Cerebellar nuclear complex (tissue), 1 donor: ENCODE measurements at places on chromosomes 2 and 18.

DNA sequence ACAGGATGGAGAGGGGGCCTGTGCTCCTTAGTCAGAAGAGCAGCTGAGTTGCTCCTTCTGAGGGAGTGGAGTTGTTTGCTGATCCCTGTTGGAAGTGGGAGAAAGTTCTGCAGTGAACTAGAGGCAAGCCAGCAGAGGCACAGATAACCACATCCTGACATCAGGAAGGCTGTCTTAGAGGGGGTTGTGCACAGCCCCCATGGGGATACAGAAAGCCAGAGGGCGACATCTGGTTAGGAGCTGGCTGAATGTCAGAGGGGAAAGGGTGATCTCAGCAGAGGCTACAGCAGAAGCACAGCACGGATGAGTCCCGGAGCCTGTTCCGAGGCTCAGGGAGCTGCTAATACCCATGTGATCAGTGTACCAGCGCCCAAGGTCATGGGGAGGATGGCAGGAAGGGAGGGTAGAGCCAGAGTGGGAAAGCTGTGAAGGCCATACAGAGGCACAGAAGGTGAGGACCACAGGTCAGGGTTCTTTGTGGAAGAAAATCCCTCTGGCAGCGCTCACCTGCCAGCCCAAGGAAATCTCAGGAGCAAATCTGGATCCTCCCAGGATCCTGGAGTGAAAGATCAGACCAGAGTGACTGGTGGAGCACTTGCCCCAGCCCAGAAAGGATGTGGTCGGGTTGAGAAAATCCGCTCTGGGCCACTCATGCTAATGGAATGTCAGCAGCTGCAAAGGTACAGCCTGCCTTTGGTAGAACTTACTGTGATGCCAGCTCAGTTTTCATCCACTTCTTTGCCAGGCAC lies 111.8 kb downstream of the STPG4 start:
- DNase-seq: no peak

GRCh38 chr2:170493426-170494097 lies 221.6 kb upstream of the SP5 start:
- DNase-seq: no peak

GRCh38 chr2:151518802-151519201 lies 109.1 kb downstream of the RIF1 start:
- DNase-seq: no peak

- DNase-seq: no peak
Observed at GRCh38 chr2:184735611-184736010, 137.3 kb downstream of the ZNF804A start.

DNA sequence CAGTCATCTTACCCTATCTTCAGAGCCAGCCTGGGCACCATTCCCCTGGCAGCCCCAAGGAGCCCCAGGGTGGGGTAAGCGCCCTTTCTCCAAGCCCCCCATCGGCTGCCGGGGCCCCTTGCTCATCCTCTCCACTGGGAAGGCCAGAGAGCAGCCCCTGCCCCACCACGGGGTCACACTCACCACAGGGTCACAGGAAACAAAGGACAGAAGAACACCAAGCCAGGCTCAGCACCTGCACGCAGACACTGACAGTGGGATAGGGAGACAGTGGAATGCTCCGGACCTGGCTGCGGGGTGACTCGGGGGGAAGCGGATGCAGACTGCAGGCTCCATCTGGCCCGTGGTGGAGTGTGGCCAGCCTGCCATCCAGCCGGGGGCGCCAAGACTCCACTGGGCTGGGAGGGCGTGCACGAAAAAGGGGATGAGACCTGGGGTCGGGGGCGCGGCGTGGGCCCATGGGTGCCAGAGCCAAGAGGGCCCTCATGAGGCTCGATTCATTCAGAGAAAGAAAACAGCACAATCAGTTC lies 21.1 kb downstream of the HDAC4 start:
- DNase-seq: no peak

DNA sequence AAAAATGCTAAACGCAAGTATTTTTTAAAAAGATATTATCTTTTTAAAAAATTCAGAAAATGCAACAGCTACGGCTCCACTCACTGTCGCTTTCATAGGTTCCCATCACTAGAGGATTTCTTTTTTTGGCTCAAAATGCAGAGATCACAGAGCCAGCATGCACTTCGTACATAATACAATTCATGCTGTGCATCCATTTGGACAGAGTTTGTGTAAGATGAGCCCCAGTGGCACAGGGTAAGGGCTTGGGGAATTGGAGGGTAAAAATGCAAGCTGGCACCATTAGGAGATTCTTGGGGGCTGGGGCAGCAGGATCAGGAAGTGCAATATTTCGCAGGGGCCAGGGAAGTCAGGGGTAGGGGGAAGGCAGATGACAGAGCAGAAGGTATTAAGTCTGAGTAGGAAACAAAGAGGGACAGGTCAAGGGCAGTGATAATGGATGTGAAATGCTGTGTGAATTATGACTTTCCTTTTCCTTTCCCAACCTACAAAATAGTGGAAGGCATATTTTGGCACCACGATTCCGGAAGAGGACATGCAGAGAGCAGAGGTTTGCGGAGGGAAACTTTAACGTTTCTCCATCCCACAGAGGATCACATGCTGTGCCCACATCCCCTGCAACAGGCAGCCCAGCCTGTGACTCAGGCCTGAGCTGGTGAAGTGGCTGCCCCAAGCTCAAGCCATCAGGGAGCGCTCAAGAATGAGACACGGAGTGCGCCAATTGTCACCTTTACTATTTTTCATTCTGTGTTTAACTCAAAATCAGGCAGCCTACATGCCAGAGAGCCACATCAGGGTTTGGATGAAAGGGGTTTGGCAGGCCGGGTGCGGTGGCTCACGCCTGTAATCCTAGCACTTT lies 4.7 kb downstream of the CAPG start:
- DNase-seq: no peak

DNA sequence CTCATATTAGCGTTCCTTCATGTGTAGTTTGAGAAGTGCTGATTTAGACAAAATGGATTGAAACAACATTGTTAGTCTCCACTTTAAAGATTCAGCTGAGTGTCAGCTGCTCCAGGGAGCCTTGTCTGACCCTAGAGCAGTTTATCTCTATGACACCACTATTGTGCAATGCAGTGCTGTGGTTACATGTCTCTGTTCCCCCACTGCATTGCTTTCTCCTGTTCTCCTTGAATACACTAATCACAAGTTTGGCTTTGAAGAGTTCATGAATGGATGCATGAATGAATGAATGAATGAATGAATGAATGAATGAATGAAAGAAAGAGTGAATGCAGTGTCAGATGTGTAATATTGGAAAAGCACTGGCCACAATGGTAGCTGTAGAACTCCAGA lies 38.3 kb downstream of the GCG start:
- no peak for DNase-seq

GRCh38 chr2:63710732-63711131 lies 122.0 kb downstream of the MDH1 start:
- DNase-seq: no peak

- DNase-seq: no peak
Observed at GRCh38 chr2:118102433-118103082, 14.3 kb downstream of the INSIG2 start.

DNA sequence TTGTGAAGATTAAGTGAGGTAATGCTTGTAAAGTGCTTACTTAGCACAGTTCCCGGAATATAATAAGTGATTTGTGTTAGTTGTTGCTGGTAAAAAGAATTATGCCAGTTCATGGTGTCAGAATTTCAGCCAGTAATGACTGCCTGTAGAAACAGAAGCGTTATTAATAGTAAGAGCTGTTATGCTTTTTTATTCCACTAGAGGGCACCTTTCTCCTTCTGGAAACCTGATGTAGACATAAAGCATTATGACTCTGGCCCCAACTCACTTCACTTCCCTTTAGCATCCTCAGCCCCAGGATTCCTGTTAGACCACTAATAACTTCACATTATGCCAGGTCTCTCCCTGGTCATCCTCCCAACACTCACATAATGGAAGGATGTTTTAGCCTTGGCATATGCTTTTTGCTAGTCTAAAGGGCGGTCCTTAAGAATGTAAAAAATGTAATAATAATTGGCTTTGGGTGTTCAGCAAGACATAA lies 34.9 kb downstream of the C18orf54 start:
- DNase-seq: no peak

- no peak for DNase-seq
Observed at GRCh38 chr2:130963849-130964793, 127.4 kb downstream of the ARHGEF4 start.

- DNase-seq: no peak
Observed at GRCh38 chr2:150470435-150470834, 17.0 kb downstream of the RND3 start.

DNA sequence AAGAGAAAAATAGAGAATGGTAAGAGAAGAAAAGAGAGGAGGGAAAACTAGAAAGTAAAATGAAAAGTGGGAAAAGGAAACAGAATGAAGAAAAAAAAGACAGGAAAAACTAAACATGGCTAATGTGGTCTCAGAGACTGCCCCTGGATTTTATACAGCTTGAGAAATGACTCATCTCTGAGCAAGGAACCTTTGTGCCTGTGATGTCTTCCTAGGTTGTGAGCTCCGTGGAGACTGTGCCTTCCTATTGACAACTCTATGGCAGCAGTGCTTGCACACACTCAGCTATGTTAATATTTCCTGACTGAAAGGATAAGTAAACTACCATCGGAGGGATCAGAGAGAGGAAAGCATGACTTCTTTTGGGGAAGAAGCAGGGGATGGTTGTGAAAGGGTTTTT lies 203.8 kb downstream of the RDH14 start:
- DNase-seq: no peak

DNA sequence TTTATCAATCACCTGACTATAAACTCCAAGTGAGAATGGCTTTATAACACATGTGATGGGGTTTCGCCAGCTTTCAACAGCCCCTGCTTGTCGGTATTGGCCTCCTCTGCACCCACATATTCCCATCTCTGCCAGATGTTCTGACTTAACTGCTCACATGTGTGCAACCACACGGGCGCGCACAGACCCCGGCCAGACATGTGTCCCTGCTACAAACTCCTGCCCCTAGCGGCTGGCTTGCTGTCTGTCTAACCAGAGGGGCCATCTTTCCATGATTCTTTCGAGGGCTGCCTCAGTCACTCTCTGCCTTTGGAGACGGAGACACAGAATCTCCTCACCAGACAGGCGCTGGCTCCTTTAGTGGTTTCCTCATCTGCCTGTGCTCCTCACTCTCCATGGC lies 15.3 kb downstream of the STON1 start:
- no peak for DNase-seq

DNA sequence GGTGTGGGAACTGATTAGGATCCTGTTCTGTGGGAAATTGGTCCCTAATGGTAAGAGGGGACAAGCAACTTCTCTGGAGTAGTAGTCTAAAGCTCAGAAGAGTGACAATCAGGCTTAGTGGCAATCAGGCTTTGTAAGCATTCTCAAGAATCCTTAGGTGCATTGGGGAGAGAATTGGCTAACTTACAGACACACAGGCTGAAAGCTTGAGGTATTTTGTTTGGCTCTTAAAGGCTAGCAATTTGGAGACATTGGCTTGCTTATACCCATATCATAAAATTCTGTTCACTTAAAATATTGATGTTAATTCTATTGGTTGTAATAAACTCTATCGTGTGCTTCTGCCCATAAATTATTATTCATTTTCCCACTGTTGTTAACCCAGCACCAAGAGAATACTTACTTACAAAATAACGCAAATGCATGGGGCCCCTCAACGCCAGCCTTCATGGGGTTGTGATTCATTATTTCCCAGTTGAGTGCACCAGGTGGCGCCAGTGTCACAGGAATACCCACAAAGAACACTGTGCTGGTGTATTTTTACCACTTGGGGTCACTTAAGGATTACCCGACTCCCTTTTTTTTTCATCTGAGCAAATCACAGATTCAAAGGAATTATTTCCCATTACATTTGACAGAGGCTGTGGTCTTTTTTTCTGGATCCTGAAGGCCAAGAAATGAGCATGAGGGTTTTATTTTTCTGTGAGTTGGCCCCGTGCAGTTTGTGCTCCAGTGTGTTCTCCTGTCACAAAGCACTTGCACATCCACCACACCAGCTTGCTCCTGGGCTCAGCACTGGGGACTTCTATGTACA lies 45.5 kb downstream of the DDX1 start:
- DNase-seq: peak; percentile 35

DNA sequence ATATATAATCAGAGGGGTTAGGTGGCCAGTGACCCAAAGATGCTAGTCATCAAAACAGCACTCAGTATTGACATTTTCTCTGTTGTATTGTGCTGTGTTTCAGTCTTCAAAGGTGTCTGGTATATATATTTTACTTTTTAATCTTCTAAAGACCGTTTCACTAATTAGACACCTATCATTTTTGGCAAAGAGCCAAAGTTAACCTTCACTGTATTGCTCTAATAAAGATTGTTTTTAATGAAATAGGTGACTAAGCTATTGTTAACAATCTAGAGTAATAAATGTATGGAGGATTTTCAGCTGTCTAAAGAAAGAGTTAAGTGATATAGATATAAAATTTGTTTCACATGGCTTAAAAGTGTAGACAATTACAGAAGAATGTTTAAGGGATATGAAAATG lies 264.0 kb downstream of the CNTNAP5 start:
- no peak for DNase-seq

DNA sequence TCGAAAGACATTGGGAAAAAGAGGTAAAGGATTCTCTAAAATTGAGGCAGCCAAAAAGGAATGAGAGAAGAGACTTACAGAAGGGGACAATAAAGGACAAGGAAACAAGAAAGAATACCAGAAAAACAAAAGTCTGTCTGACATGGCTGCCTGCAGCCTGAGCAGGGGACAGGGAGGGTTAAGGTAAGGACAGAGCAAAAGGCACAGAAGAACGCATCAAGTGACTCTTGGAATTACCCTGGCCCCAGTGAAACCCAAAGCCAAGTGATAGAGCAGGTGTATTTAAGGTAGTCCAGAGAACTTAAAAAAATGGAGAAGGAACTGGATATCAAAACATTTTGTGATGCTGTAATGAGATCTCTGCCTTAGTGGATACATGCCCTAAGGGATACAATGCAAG lies 47.1 kb upstream of the XIRP2 start:
- DNase-seq: no peak

GRCh38 chr2:168194784-168195522 lies 52.4 kb downstream of the STK39 start:
- no peak for DNase-seq

GRCh38 chr2:191012845-191013681 lies 908 bp downstream of the STAT1 start:
- no peak for DNase-seq

DNA sequence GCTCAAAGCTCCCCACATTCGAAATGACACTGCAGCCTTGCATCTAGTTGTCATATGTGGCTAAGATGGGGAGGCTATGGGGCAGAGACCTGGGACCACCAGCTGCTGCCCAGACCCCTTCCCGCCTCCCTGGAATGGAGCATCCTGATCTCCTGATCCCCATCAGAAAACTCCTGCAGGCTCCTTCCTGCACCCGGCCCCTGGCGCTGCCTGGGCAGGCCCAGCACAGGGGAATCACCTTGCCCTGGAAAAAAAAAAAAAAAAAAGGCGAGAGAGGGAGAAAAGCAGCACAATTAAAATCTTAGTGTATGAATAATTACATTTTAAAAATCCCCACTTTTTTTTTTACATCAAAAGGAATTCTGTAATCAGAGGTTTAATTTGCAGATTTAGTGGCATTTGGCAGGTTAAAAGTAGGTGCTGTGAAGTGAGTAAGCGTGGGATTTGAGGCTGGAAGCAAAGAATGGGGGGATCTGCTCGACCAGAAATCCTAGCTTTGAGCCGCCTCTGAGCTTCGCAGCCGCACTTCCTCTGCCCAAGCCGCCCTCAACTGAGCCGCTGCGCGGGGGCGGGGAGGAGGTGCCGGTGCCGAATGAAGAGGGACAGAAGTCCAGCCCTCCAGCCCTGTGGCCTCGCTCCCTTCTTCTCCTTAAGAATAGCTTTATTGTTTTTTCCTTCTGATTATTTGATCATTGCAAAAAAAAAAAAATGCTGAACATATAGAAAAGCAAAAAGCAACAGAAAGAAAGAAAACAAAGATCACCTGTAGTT lies 30.0 kb downstream of the THNSL2 start:
- DNase-seq: no peak
